Aorta (tissue), 5 donors: ENCODE measurements at places on chromosomes 2 and 18. TPM values are rescaled to one million over a fixed set of nuclear protein-coding genes. Genes with fewer than 3 reads are reported as not detected.

- no peaks in the 10 kb centered on the region for H3K4me1 ChIP-seq
- H3K27me3 ChIP-seq = peaks cover 4% of the 10 kb centered on the region
- H3K4me3 ChIP-seq = no peak overlapping the region
- no peak overlapping the region for H3K27ac ChIP-seq
- H3K36me3 ChIP-seq = no peaks in the 10 kb centered on the region
These were observed 21.3 kb upstream of the TCF7L1 start for GRCh38 chr2:85111819-85112281.

The MALL gene
- 32.8 TPM for total RNA-seq

- no peaks in the 10 kb centered on the region for H3K4me1 ChIP-seq
- no peaks in the 10 kb centered on the region for H3K27me3 ChIP-seq
- no peak for DNase-seq
- H3K4me3 ChIP-seq = no peak overlapping the region
- H3K36me3 ChIP-seq = no peaks in the 10 kb centered on the region
These were observed 11.8 kb downstream of the CD8A start for GRCh38 chr2:86778957-86779356.

The SERPINB10 gene
- total RNA-seq = not detected

The DYNAP gene
- not detected for total RNA-seq

The EVX2 gene
- total RNA-seq = not detected

GRCh38 chr2:95037384-95037839 is 11.9 kb downstream of the MAL start:
- H3K4me3 ChIP-seq = no peak overlapping the region
- no peak for DNase-seq
- H3K27ac ChIP-seq = no peak overlapping the region
- H3K27me3 ChIP-seq = no peaks in the 10 kb centered on the region
- no peaks in the 10 kb centered on the region for H3K36me3 ChIP-seq

The HOXD4 gene
- 9.8 TPM for total RNA-seq

DNA sequence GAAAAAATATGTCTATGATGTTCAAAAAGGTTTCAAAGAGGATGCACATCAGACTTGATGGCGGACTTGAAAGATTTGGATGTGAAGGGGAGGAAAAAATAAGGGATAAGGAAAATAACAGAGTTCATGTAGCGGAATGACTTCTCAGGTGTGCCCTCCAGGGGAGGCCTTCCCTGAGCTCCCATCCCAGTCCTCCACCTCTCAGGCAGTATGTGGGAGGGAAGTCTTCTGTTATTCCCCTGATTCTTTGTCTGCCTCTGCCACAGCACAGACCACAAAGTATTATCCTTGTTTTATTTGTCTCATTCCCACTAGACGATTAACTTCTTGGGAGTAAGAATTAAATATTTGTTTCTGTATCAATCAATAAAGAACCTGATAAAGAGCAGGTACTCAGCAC is 17.7 kb downstream of the COL5A2 start:
- DNase-seq = no peak
- H3K4me3 ChIP-seq = no peak overlapping the region
- H3K27me3 ChIP-seq = no peaks in the 10 kb centered on the region
- H3K36me3 ChIP-seq = no peaks in the 10 kb centered on the region
- H3K27ac ChIP-seq = no peak overlapping the region
